ENCODE measurements at places on chromosomes 2 and 18.

DNA sequence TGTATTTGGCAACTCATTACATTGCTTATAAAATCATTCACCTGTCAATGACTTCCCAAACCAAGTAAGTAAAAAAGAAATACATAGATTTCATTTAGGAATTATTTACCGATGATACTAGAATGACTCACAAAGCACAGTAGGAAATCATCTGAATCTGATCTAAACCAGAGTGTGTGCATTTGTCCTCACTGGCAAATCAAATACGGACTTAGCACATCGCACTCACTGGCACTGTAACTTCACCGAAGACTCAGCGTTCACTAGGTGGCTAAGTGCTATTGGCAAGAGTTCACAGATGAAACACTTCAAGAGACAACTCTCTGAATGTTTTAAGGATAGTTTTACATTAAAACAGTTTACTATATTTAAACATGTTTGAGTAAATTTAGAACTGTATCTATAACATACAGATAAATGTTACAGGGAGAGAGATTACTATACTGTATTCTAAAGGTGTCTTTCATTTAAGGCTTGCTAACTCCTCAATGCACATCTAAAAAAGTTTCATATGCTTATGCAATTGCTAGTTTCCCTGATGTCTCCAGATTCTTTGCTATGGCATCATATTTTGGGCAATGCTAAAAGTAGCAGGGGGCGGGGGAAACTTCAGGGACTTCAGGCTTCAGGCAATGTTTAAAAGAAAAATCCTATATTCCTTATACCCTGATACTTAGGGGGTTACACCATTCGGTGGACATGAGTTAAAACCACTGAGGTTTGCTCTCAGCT is 48.8 kb downstream of the STK39 start:
- no peak for DNase-seq

DNA sequence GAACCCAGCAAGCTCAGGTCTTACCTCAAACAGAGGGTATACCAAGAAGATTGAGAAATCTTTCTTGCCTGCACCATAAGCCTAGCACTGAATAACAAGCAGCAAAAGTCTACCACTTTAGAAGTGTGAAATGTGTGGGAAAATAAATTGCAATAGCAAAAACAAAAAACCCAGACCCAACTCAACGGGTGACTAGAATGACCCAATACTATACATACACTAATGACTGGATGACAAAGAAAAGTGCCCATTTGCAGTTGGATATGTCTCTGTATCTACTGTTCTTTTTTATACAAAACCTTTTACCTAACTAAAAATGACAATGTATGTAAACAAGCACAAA is 950.6 kb downstream of the TRIB2 start:
- no peak for DNase-seq

GRCh38 chr2:146785101-146785500 is 1059.7 kb upstream of the ACVR2A start:
- DNase-seq = no peak

GRCh38 chr2:23426263-23426905 is 41.4 kb downstream of the KLHL29 start:
- DNase-seq = no peak

DNA sequence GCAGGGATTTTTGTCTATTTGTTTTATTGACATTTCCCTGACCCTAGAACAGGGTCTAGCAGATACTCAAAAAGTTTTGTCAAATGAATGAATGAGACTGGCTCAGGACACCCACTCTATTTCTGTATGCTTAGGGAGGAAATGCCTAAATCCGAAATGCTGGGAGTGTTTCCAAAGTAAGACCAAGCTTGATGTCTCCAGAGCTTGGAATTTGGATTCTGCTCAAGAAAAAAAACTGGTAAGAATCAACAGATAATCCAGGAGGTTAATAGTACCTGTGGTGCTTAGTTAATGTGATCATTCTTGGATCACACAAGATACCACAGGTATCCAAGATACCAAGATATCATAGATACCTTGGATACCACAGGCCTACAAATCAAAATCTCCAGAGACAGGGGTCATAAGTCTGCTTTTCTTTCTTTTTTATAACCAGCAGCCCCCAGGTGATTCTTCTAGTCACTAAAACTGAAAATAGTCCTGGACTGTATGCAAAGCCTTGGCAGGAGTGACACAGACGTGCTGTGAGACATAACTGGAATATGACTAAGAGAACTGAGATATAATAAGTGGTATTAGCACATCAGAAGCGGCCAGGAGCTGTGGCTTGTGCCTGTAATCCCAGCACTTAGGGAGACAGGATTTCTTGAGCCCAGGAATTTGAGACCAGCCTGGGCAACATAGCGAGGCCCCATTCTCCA is 39.9 kb upstream of the SP3 start:
- DNase-seq = no peak

DNA sequence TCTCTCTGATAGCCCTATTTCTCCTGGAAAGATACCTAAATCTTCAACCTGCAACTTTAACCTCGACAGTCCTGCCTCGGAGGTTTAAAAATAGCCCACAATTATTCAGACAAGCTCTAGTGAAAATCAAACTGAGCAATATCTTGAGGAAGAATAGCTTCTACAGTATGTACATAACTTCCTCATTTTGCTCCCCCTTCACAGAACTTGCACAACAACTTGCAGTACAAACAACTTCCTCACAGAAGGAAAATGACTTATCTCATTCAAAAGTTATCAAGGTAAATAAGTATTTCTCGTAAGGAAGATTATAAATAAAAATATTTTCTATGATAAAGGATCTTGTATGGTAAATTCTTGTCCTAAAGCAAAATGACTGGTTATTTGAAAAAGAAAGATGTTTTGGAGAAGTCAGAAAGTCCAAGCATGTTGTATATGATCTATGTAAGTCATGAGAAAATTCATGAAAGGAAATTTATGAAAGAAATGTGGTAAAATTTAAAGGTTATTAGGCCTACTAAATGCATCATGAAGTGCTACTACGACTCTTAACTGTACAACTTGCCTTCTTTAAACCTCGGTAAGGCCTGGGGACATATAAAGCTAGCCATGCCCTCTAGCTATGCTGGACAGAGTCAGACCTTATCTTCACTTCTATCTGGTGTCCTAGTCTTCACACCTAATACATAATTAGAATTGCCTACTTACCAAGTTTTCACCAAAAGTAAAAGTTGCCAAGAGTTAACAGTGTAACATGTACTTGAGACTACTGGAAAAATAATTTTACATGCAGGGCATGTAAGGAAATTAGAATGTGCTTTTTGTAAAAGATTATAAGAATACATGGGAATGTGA is 394.5 kb downstream of the DLGAP1 start:
- DNase-seq = no peak

- no peak for DNase-seq
Observed at GRCh38 chr2:122009561-122009960, 254.1 kb downstream of the TSN start.

DNA sequence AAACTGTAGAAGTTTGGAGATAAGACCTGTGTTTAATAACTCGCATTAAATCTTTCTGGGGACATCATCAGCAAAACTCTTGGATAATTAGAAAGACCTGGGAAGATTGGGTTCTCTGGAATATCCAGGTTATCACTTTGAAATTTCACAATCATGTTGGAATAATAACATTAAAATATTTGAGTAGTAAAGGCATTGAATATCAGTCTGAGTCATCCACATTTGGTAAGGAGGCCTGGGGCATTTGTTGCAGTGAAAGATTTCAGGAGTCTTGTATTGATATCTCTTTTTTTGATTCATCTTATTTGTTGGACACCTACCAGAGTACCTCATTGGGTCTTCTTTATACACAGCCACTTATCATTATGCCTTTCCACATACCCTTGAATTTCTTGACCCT is 95.9 kb downstream of the EPB41L5 start:
- DNase-seq = no peak

DNA sequence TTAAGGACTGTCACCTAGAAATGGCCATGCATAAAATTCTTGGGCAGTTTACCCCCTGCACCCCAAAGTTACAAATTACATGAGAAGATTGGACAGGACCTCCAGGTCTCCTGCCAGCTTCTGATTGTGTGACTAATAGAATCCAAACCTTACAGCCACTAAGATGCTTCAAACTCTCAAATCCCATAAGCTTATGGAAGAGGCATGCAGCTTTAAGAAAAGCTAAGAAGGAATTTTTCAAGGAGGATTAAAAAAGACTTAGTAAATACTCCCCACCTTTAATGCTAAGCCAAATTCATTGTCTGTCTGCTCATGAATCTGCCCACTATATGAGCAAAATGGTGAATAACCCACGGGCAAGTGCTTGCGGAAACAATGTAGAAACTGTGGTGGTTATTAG is 86.3 kb downstream of the MAIP1 start:
- DNase-seq = no peak

GRCh38 chr2:146931109-146931508 is 913.7 kb upstream of the ACVR2A start:
- DNase-seq = no peak

- no peak for DNase-seq
Observed at GRCh38 chr2:127932199-127932876, 46.6 kb upstream of the AMMECR1L start.

- DNase-seq = no peak
Observed at GRCh38 chr2:51103205-51103604, 71.3 kb upstream of the NRXN1 start.

Measured in stimulated activated CD8-positive, alpha-beta memory T cell treated with anti-CD3 and anti-CD28 coated beads, Interleukin-4, amount 100 ng/mL, for 4 hours (primary cell).